Stimulated activated CD8-positive, alpha-beta memory T cell treated with anti-CD3 and anti-CD28 coated beads, Interleukin-12 subunit alpha, Interleukin-12 subunit beta, amount 100 ng/mL, for 1 hour (primary cell): ENCODE measurements at places on chromosomes 5 and 9.

- no peak for DNase-seq
Measured at GRCh38 chr5:89282554-89283510, 399.8 kb upstream of the MEF2C start.

DNA sequence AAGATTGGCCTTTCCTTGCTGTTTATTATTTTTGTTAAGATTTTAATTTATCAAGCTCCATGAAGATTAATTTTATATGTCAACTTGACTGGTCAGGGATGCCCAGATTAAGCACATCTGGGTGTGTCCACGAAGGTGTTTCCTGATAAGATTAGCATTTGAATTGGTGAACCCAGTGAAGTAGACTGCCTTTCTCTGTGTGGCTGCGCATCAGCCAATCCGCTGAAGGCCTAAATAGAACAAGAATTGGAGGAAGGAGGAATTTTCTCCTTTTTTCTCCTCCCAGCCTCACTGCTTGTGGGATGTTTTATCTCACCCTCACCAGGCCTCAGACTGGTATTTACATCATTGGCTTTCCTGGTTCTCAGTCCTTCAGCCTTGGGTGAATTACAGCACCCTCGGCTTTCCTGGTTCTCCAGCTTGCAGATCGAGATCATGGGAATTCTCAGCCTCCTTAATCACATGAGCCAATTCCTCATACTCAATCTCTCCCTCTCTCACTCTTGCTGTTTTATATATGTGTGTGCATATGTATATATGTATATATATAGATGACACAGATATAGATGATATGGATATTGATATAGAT lies 135.4 kb upstream of the SPEF2 start:
- DNase-seq: no peak

- DNase-seq: no peak
Measured at GRCh38 chr5:51396797-51397196, 13.5 kb downstream of the ISL1 start.

DNA sequence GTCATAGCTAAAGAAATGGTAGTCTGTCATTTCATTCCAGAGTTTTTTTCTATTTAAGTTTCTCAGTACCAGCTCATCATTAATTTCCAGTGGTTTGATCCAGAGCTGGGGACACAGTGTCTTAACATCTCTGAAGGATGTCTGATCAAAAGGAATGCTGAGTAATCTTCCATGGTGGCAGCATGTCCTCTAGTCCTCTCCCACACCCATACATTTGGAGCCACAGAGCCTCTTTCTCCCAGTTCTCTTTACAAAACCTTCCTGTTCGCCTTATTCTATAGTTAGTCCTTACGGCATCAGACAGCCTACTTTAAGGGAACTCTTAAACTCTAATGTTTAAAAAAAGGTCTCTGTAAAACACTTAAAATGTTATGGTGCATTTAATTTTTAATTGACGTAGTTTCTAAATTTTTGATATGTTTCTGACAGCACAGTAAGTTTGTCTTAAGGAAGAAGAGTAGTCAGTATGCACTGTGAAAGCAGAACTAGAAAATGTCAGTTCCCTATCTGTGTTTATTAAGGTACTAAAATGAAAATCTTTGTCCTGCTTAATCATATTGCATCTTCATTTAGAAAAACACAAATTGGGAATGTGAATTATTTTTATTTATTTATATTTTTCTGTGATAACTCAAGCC lies 96.8 kb downstream of the INIP start:
- DNase-seq: no peak

DNA sequence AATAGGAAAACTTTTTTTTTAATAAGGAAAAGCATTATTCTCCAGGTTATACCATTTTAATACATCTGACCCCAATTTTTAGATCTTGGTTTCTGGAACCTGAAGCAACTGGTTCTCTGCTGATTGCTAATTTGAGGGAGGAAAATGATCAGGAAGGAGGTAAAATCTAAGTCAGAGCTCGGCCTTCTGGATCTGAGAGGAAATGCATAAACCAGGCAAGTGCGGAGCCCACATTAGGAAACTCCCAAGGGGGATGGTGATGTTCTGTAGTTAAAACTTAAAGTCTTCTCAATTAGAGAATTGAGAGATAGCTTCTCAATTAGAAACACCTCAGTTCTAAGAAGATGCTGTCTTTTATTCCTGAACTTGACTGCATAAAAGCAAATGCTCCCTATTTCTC lies 113.5 kb downstream of the TSSK1B start:
- DNase-seq: no peak

- DNase-seq: no peak
Measured at GRCh38 chr9:91933556-91934352, 16.3 kb downstream of the ROR2 start.

DNA sequence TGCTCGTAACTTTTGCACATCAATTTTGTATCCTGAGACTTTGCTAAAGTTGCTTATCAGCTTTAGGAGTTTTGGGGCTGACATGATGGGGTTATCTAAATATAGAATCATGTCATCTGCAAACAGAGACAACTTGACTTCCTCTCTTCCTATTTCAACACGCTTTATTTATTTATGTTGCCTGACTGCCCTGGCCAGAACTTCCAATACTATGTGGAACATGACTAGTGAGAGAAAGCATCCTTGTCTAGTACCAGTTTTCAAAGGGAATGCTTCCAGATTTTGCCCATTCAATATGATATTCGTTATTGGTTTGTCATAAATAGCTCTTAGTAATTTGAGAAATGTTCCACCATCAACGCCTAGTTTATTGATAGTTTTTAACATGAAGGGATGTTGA lies 65.4 kb upstream of the CDH12 start:
- no peak for DNase-seq
